Breast epithelium (tissue), 4 donors: ENCODE measurements at places on chromosomes 2 and 18.

GRCh38 chr2:67309281-67309680, 87.9 kb upstream of the ETAA1 start:
- no peak overlapping the region for H3K27ac ChIP-seq
- no peak for DNase-seq
- H3K36me3 ChIP-seq = no peaks in the 10 kb centered on the region
- H3K4me1 ChIP-seq = no peaks in the 10 kb centered on the region
- H3K4me3 ChIP-seq = no peak overlapping the region

GRCh38 chr18:26502823-26503222, 45.5 kb downstream of the KCTD1 start:
- no peak overlapping the region for H3K27ac ChIP-seq
- no peaks in the 10 kb centered on the region for H3K36me3 ChIP-seq
- H3K27me3 ChIP-seq = no peaks in the 10 kb centered on the region
- no peak overlapping the region for H3K4me3 ChIP-seq
- no peaks in the 10 kb centered on the region for H3K4me1 ChIP-seq

GRCh38 chr18:57787068-57787685, 15.9 kb downstream of the ATP8B1 start:
- peak overlapping the region; percentile 75 for H3K27ac ChIP-seq
- H3K4me1 ChIP-seq = no peaks in the 10 kb centered on the region
- no peaks in the 10 kb centered on the region for H3K36me3 ChIP-seq

DNA sequence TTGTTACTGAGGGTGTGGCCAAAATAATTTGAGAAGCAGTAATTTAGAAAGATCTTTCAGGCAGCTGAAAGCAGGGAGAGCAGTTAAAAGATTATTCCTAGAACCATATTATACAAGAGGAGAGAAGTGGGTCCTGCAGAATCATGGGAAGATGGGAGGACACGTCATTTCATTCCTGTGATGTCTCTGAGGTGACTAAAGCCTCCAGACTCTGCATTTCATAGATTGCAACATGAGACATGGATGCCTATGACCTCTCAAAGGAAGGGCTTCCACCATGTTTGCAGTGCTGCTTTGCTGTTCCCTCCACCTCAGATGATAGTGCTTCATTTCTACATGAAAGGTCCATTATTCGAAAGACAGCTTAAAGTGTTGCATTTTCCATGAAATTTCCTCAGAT, 788.4 kb downstream of the TSN start:
- no peaks in the 10 kb centered on the region for H3K4me1 ChIP-seq
- H3K36me3 ChIP-seq = no peaks in the 10 kb centered on the region
- DNase-seq = no peak
- H3K27me3 ChIP-seq = no peaks in the 10 kb centered on the region

GRCh38 chr2:46441838-46442712, 37.3 kb upstream of the TMEM247 start:
- no peaks in the 10 kb centered on the region for H3K36me3 ChIP-seq
- H3K4me3 ChIP-seq = no peak overlapping the region
- no peak overlapping the region for H3K27ac ChIP-seq
- DNase-seq = no peak

DNA sequence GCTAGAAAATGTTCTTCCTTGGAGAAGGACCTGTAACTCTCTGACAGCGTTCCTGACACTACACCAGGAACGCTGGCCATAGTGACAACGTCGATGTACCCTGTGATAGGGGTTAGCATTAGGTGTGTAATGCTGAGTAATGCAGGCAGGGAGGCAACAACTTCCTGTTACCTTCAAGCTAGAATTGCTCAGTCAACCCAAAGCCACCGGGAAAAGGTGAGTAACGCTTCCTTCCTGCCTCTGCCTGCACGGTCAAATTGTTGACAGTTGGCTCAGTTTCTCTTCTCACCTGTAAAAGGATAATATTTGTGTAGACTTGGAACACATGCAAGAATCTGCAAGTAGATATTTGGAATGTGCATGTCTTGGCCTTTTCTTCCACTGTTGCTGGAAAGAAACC, 12.7 kb downstream of the FAM110C start:
- no peaks in the 10 kb centered on the region for H3K27me3 ChIP-seq
- no peak overlapping the region for H3K4me3 ChIP-seq

DNA sequence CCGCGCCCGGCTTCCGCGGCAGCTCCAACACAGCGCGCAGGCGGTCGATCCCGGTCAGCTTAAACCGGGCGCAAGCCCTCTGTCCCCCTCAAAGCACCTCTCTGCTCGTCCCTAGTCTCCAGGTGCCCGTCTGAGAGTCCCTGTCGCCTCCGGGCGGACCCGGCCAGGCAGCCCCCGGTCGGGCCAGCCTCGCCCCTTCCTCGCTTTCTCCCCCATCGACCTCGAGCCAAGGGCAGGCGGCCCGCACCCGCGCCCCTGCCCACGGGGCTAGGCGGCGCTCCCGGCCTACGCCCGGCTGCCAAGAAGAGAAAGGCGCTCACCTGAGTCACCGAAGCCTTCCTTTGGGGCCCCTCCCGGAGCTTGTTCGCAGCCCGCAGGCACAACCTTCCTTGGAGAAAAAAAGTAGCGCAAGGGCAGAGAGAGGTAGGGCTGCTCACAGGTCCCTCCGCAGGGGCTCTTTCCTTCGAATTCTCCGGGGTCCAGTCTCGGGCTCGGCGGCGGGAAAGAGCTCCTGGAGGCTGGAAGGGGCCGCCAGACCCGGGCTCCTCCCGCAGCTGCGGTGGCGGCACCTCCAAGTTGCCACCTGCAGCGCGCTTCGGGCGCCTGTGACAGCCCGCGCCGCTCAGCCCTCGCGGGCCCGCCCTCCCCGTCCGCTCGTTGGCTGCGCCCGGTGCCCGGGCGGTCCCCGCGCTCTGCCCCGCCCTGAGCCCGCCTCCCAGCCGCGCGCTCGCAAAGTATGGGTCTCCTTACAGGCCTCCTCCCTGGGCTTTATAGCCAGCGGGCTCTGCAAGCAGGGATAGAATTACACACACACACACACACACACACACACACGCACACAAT, 86.5 kb upstream of the EPB41L3 start:
- no peaks in the 10 kb centered on the region for H3K4me1 ChIP-seq
- peak; percentile 23 for DNase-seq
- no peaks in the 10 kb centered on the region for H3K27me3 ChIP-seq
- H3K36me3 ChIP-seq = no peaks in the 10 kb centered on the region
- peak overlapping the region; percentile 92 for H3K27ac ChIP-seq
- peak overlapping the region; percentile 90 for H3K4me3 ChIP-seq

DNA sequence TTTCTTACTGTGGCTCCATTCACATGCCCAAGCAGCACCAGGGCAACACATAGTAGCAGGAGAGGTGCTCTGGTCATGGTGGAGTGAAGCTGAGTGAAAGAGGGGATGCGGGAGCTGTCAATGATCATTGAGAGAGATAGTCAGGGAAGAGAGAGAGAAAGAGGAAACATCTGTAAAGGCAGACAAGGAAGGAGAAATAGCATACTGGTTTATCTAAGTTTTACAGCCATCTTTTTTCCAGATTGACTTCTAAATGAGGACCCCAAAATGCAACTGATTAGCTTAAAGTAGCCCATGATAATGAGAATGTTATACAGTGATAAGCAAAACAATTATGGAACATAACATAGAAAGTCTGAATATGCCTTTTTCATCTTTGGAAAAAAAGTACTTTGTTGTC, at the start of gene C2orf66:
Gene C2orf66, minus strand, starts transcription at position 96 of the 400 bp plus-strand sequence. Its CDS starts 19 bp downstream, at position 77.
- no peaks in the 10 kb centered on the region for H3K36me3 ChIP-seq
- H3K27ac ChIP-seq = no peak within 1 kb of the TSS

DNA sequence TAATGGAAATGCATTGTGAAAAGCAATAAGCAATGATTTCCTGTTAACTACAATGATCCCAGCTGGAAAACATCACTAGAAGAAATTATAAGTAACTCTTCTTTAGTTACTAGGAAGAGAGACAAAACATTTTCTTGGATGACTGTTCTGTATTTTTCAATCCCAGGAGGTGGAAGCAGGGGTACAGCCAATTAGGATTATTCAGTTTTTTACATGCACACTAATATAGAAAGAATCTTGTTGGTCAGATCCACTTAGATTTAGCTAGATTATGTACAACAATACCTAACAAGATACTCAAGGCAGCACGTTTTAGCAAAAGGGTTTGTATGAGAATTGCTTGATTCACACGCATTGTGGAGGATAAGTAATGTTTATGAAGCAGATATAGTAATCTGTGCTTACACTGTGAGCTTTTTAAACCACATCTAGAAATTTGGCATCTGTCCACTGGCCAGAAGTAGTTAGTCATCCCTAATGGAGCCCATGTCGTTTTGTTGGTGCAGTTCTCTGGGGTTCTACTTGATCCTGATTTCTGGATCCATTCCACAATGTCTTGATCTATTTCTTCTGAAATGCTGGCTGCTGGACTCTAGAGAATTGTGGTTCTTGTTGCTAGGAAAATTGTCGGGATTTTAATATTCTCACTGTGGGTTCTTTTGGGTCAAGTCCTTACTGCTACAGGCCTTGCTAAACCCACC, 199.7 kb downstream of the ADCYAP1 start:
- no peaks in the 10 kb centered on the region for H3K36me3 ChIP-seq
- no peaks in the 10 kb centered on the region for H3K27me3 ChIP-seq
- no peak overlapping the region for H3K27ac ChIP-seq
- H3K4me1 ChIP-seq = no peaks in the 10 kb centered on the region
- DNase-seq = no peak
- no peak overlapping the region for H3K4me3 ChIP-seq
